ENCODE measurements at places on chromosomes 16 and 17.

DNA sequence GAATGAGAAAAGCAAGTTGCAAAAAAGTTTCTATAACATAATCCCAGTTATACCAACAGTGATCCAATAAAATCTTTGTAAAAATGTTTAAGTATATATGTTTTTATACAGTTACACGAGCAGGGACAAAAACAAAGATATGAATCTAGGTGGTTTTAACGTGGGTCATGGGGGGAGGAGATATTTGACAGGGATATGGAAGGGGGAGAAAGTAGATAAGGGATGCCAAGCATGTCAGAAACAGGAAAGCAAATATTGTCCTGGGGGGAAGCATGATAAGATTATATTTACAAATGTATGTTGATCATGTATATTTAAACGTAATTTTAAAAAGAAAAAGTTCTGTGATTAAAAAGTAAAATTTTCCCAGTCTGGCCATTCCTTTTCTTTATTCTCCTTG, 43.1 kb downstream of the TNRC6C start:
- DNase-seq: no peak

- DNase-seq: no peak
These were observed 120.6 kb downstream of the COPRS start for GRCh38 chr17:31738488-31738887.

GRCh38 chr17:16519021-16519420, 27.0 kb upstream of the LRRC75A start:
- no peak for DNase-seq

DNA sequence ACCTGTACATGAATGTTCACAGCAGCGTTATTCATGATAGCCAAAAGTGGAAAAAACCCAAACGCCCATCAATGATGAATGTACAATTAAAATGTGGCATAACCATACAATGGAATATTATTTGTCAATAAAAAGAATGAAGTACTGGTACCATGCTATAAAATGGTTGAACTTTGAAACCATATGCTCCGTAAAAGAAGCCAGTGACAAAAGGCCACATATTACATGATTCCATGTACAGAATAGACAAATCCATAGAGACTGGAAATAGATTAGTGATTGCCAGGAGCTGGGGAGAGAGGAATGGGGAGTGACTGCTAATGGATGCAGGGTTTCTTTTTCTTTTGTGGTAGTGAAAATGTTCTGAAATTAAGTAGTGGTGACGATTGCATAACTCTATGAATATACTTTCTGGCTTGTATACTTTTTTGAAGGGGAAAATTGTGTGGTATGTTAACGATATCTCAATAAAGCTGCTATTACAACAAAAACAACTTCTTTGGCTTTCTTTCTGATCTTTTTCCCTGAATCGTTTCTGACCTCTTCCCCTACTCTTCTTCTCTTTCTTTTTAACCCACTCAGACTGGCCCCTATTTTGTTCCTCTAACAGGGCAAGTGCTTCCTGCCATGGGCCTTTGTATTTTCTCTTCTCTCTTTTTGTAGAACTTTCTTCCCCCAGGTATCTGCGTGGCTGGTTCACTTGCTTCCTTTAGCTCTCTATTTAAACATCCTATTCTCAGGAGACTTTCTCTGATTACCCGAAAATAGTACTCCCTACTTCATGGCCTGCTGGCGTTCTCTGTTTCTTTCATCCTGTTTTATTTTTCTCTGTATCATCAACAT, 67.9 kb downstream of the FTO start:
- DNase-seq: no peak

- DNase-seq: no peak
These were observed 49.7 kb downstream of the TUBD1 start for GRCh38 chr17:59842901-59843652.

GRCh38 chr16:67647111-67647651, 2.2 kb downstream of the CARMIL2 start:
- no peak for DNase-seq

GRCh38 chr16:75745242-75745641, 19.0 kb upstream of the CPHXL start:
- no peak for DNase-seq

DNA sequence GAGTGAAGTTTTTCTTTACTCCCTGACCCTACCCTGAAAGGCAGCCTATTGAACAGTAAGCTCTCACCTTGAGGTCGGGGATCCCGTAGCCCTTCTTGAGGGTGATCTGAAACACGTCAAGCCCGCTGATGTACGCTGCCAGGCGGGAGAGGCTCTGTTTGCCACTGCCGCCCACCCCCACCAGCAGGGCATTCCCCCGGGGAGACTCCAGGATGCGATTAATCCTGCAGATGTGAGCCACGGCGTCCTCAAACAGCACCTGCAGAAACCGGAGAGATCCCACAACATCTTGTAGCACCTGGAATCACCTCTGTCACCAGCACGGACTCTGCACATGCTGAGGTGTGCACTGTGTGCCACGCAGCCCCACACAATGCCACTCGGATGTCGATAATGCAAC, 96.8 kb downstream of the PGS1 start:
- DNase-seq: no peak

DNA sequence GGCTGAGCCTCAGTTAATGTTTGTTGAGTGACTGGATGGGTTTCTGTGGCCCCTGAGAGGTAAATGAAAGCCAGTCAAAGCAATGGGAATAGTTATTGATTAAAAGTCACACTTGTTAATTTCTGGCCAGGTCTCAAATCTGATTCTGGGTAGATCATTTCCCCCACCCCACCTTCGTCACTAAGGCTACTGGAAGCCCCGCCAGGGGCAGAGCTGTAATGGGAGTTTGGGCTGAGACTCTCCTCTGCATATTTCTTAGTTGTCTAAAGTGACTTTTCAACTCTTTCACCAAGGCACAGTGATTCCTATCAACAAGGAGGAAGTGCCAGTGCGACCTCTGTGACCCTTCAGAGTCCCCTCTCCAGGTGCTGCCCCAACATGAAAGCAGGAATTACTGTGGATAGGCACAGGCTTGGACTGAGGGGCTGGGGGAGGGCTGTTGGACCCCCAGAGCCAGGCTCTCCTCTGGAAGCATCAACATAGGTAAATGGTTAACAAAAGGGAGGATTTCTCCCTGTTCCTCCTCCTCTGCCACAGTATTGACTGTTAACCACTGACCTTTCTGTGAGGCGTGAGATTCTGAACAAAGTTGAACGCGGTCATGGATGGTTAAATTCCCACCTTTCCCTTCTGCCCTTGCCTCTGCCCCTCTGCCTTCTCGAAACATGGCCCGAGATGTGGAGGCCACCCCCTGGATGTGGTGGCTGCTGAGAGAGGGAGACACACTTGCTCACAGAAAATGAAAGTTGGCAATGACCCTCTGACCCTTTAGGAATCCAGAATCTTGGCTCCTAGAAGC, 20.8 kb upstream of the TBX2 start:
- no peak for DNase-seq

GRCh38 chr17:64216338-64217248, 46.5 kb downstream of the TEX2 start:
- DNase-seq: no peak

- no peak for DNase-seq
These were observed 23.2 kb upstream of the NACA2 start for GRCh38 chr17:61614219-61614618.

DNA sequence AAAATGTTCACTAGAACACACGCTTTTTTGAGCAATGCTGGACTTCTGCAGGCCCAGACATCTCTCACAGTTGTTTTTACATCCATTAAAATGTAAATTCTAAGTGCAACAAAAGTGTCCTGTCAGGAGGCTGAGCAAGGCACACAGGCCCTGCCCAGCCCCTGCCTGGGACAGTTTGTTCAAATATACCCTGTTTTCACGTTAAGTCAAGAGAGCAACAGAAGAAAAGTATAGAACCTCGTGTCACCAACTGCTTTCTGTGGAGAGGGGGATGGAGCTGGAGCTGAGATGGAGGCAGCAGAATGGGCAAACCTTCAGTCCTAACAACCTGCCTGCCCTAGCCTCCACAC, 4.3 kb upstream of the HOXB2 start:
- DNase-seq: no peak

- DNase-seq: no peak
These were observed 114.9 kb downstream of the CDYL2 start for GRCh38 chr16:80689487-80689886.

DNA sequence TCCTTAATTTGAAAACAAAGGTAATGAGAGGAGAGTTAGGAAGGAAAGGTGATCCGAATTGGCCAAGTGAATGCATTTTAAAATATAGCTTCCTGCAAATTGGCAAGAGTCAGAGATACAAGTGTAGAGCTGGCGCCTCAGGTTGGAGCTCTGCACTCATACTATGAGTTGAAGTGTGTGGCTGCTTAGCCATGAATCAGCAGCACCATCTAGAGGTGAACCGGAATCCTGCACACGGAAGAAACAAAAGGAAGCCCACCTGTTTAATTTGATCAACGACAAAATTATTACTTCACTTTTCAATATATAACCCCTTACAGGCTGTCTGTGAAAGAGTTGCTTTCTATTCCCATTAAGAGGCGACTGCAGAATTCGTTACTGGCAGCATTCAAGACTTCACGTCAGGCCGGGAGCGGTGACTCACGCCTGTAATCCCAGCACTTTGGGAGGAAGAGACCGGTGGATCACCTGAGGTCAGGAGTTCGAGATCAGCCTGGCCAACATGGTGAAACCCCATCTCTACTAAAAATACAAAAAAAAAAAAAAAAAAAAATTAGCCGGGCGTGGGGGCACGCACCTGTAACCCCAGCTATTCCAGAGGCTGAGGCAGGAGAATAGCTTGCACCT, 1253.7 kb upstream of the CDH8 start:
- DNase-seq: no peak

DNA sequence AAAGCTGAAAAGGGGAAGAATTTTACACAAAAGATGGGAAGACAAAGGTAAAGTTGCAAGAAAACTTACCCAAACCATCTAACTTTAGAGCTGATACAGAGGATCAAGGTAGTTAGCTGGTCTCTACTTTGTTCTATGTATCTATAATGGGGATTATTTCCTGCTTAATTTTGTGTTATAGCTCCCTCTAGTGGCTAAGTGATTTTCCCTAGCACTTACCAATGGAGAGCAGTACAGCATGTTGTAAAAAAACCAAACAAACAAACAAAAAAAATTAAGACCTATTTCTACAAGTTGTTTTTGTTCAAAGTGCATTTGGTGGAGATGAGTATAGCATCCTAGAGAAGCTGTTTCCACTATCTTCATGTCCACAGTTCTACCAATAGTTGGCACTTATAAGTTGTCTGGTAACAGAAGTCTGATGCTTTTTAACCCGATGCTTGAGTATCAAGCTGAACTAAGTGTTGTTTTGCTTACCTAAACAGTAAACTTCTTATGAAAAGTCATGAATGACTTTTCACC, 7.5 kb downstream of the SRSF1 start:
- DNase-seq: no peak

DNA sequence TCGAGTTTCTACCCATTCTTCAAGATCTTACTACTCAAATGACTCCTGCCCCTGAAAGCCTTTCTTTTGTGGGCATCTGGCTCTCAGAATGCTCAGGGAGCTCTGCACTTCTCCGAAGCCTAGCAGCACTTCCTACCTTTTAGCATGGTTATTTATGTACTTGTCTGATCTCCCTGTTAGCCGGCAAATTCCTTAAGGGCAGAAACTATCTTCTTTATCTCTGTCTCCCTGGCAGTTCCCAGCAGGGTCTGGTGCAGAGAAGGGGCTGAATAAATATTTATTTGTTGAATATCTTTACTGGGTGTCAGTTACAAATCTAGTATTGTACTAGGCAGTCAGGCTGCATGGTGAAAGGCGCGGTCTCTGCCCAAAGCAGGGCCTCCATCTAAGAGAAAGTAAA, 30.7 kb downstream of the TMEM132E start:
- no peak for DNase-seq

- DNase-seq: no peak
These were observed 63.9 kb upstream of the DNAJA2 start for GRCh38 chr16:47037396-47037745.

- DNase-seq: no peak
These were observed 77.6 kb upstream of the TNRC6C start for GRCh38 chr17:77880711-77881450.

DNA sequence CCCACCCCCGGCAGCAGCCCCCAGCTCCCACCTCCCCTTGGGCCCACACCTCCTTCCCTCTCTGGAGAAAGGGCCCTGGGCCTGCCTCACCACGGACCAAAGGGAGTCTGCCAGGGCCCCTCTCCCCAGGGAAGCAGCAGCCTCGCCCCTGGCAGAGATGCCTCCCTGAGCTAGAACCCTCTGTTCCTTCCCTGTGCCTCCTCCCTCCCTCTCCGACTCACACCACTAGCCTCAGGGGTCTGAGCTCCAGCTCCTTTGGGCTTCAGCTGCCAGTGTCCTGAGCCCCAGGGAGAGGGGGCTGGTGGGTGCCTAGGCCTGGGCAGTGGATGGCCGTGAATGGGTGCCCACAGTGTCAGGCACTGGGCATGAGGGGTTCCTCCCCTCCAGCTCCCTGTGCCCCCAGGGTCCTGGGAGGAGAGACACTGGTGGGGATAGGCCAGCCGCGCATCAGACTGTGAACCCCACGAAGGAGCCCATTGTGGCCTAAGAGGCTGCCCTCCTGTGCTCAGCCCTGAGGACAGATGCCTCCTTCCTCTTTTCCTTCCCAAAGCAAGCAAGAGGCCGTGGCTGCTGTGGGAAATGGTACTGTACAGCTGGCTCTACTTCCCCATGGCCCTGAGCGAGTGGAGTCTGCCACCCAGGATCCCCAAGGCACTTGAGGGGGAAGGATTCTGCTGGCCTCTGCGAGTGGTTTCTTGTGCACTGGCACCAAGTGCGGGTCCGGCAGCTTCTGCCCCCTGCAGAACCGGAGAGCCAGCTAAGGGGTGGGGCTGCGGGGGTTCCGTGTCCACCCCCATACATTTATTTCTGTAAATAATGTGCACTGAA, 20.7 kb downstream of the MMP15 start:
- no peak for DNase-seq

DNA sequence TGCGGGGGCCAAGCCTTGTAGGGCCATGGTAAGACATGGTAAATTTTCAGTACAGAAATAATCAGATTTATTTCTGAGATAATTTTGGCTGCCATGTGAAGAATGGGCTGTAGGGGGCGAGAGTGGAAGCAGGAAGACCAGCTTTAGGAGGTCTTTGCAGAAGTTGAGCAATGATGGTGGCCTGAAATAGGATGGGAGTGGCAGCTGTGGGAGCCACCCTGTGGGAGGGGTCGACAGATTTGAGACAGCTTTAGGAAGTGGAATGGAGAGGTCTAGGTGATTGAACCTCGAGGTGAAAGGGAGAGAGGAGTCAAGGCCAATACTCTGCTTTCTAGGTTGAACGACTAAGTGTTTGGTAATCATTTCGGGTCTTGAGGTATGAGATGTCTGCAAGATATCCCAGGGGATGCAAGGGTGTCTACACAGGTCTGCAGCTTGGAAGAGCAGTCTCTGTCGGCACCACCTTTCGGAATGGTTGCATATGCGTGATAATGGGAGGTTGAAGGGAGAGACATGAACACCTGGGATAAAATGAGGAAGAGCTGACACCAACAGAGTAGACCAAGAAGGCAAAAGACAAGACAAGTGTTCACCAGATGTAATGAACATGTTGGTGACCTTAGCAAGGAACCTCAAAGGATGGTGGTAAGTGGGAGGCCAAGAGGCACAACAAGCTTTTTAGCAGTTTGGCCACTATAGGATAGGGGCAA, 4.2 kb upstream of the ATXN7L3 start:
- no peak for DNase-seq

Data from stimulated activated CD4-positive, alpha-beta T cell treated with anti-CD3 and anti-CD28 coated beads, Interleukin-1b, Interleukin-23, amount 100 ng/mL, for 24 hours (primary cell).